ENCODE measurements at places on chromosomes 16 and 17. TPM values are rescaled to one million over a fixed set of nuclear protein-coding genes. Genes with fewer than 3 reads are reported as not detected.

DNA sequence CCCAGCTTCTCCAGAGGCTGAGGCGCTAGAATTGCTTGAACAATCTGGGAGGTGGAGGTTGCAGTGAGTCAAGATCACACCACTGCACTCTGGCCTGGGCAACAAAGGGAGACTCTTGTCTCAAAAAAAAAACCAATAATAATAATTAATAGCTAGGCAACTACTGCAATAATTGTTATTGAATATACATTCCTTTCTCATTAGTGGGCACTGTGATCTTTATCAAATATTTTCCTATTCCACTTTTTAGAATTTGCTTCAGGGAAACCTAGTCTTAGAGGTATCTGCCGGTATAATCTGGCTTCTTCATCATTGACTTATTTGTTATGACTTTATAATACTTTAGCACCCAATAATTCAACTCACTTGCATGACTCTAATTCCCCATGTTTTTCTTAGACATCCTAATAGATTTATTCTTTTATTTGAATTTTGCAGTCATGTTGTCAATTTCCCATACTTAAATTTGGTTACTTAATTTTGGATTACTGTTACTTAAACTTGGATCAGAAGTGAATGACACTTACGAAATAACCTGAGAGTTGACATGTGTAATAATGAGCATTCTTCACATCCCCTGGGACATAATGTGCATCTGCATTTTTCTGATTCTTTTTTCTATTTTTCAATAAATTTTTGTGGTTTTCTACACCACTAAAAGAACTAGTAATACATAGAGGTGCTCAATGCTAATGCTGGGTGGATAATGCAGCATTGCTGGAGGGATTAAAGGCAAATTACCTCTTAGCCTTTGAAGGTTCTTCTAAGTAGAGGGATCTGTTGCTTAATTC, 25.0 kb upstream of the KCNJ16 start:
- DNase-seq, result no peak

DNA sequence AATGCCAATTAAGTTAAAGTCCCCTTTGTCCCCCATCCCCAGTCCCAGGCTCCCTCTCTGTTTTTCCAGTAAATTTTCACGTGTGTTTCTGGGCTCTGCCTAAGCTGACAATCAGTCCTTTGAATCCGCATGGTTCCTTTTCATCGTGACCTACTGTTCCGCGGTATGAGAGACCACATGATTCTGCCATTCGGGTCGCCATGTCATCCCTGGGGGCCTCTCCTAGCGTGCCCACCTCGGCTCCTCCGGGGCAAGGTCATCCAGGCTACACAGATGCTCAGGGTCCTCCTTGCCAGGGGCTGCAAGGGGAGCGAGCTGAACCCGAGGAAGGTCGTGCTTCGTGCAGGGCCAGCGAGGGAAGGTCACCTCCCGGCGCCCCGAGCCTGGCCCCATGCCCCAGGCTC, 157.6 kb downstream of the RAB11FIP4 start:
- peak; percentile 67 for DNase-seq

DNA sequence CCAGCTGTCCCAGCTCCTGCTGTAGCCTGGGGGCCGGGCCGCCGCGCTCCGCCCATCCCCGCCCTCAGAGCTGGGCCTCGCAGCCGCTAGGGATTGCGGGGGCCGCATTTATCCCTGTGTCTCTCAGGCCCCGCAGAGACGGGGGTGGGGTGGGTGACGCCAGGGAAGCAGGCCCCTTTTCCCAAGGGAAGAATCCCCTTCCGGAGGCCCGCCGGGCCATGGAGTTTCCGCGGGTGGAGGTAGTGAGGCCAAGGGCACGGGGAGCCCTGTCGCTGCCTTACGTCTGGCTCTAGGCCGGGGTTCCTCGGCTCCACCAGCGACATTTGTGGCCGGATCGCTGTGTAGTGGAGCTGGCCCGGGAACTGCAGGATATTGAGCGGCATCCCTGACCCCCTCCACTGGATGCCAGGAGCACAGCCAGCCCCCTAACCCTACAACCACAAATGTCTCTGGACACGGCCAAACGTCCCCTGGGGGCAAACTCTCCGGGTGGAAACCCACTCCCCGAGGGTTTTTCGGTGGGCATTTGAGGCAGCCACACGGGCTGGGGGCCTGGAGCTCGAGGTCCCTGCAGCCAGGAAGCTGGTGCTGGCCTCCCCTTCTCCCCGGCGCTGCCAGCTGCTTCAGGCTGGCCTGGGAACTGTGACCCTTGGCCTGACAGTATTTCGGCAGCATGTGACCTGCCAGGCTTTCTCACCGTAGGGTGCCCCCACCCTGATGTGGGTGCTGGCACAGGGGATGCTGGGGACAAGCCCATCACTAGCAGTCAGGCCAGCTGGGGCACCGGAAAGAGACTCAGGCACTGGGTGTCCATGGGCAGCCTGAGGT, 12.0 kb upstream of the CD300A start:
- DNase-seq, result peak; percentile 93

Gene MPP2
- total RNA-seq, result 12.1 TPM

Data from spinal cord (tissue), 10 donors.